ENCODE measurements at places on chromosomes 7 and 10.

GRCh38 chr10:125692601-125693523, 9.9 kb upstream of the TEX36 start:
- DNase-seq = no peak

DNA sequence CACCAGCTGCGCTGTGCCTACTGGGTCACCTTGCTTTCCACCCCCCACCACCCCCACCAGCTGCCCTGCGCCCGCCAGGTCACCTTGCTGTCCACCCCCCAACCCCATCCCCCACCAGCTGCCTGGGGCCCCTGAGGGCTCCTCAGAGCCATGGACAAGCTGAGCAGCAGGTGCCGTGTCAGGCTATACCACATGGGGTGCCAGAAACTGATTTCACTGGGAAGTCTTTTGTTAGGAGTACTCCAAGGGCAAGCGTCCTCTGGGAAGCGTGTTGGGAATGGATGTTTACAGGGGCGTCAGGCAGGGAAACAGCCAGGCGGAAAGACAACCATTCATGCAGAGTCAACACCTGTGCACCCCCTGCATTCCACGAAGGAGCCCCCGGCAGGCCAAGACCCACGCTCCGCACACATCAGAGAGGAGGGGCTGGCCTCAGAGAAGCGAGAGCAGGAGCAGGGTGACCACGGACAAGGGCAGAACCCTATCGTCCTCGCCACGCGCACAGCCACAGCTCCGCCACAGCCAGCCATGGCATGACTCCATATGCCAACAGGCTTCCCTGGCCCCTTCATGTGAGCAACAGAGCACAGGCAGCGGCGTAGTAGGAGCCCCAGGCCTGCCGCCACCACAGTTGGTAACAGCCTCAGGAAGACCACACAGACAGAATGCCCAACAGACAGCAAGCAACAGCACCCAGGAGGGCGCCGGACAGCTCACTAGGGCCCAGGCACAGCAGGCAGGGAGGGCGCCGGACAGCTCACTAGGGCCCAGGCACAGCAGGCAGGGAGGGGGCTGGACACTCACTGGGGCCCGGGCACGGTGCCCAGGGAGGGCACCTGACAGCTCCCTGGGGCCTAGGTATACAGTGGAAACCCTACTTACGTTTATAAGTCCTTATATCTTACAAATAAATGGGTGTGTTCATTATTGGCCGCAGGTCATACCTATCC, 180.8 kb downstream of the MAD1L1 start:
- no peak for DNase-seq

DNA sequence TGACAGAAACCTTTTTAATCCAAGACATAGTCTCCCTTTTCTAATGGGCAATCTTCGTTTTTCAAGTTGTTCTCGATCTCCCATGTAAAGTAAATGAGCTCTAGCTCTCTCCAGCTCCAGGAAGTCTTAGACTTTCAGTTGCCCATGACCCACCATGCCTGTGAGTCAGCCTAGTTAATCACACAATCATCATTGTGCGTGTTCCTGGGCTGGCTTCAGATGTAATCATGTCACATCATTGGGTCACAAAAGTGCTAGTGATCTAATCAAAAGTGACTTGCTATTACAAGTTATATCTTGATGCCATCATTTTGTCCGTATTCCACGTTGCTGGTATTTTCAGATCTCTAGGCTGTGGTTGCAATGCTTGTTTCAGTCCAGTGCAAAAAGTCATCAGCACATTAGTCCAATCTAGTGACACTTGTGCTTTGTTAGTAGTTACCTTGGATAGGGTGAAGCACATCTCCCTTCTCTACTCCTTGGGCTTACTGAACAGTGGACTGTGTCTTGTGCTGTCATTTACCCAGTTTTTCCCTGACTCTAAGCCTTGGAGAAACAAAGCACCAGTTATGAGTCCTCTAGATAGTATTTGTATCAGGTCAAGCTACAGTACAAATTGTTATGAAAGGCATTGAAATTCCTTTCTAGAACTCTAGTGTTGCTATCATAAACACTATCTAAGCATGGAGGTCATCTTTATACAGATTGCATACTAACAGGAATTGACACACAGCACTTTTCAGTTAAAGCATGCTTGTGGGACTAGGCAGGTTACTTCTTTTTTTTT, 316.6 kb downstream of the GFRA1 start:
- DNase-seq = no peak

DNA sequence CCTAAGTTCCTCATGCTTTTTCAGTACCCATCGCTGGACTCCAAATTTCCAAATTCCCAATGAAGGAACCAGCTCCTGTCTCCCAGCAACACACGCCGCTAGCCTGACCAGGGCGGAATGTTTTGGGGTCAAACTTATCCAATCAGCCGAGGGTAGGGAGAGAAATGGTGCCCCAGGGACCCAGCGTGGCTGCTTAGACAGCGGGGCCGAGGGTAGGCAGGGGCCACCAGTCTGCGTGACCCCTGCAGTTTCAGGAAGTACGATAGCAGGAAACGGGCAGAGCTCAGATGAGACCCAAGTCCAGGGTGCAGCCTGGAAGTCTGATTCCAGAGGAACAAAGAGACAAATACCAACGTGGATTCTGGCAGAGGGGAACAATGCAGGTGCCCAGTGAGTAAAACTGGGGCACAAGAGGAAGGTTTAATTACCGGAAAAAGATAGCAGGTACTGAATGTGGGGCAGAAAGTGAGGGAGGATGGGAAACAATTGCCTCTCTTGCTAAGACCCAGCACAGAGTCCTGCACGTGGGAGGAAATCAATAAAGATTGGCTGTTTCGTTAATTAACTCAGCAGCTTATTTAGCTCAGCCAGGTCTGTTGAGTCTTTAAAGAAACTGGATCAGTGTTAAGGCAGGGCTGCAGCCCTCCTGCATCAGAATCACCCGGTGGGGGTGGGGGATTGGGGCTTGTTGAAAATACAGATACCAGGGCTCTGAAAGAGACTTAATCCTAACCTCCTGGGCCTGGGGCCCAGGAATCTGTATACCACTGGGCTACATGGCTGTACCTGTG, 50.4 kb upstream of the NFE2L3 start:
- DNase-seq = no peak

DNA sequence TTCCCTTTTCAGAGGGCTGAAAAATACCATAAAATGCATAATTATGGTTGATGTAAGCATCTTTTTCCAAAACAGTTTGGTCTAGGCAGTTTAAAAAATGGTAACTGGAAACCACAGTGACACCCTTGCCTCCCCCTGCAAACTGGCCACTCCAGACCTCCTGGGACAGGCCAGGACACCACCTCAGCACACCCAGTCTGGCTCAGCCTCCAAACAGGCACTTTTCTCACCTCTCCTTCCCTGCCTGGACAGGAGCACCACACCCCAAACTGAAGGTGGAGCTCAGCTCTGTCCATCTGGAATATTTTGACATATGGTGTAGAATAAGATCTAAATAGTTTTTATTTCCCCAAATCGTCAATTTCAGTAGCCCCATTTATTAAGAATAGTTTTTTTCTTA, 78.5 kb downstream of the CDK14 start:
- no peak for DNase-seq

GRCh38 chr7:103915680-103916357, 73.6 kb downstream of the RELN start:
- no peak for DNase-seq

DNA sequence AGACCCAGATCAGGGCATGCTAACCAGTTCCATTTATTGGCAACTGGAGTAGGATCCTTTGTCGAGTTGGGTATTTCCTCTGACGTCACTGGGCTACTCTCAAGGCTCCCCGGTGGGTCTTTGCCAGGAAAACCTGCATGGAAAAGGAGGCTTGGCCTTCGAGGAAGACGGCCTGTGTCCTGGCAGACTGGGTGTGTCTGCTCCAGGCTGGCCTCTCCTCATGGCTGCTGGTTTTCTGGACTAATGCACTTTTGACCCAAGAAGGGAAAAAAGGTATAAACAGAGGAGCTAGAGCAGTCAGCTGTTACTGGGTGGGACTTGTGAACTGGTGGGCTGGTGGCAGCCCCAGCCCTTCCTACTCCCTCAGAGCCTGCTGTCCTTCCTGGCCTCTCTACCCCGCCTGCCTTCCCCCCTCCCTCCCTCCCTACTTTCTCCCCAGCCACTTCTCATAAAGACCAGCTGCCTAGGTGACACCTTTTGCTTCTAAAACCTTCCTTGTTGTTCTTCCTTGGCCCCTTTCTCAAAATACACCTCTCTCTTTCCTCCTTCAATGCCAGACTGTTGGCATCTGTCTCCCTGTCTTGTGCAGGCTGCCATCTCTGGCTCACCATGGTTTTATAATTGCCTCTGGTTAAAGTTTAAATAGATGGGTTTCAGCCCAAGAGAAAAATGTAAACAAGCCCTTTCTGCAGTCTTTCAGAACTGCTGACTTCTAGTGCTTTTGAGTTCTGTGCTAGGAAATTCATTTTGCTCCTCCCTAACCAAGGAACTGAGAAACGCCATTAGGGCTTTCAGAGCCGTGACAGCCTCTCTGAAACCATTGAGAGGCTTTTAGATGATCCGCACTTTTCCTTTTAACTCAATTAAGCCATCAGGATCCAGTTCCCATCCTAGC, 101.8 kb upstream of the MKLN1 start:
- DNase-seq = no peak

- no peak for DNase-seq
Measured at GRCh38 chr7:127897704-127898454, 133.4 kb downstream of the LRRC4 start.

DNA sequence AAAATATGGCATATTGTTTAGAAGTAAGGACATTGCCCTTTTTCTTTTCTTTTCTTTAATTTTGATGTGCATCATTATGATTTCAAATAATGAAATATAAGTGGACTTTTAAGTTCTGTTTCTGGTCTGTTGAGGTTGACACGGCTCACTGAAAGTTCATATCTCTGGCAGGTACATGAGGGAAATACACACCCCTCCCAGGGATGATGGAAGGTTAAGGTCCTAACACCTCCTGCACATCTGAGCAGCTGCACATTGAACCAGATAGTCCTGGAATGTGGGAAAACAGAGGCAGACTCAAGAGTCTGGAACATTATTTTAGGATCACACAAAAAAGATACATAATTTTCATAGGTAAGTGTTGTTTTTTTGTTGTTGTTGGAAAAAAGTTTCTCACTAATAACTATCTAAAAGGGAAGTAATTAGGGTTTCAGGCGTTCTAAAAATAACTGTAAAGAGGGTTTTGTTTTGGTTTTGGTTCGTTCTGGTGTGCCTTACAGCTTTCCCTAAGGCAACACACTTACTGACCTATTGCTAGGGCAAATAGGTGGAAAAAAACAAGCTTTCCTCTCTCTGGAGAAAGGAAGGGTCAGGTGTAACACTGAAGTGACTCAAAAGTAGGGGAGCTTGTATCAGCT, 201.2 kb upstream of the PRKCQ start:
- DNase-seq = no peak

GRCh38 chr7:4052130-4052529, 630.0 kb upstream of the FOXK1 start:
- DNase-seq = no peak

DNA sequence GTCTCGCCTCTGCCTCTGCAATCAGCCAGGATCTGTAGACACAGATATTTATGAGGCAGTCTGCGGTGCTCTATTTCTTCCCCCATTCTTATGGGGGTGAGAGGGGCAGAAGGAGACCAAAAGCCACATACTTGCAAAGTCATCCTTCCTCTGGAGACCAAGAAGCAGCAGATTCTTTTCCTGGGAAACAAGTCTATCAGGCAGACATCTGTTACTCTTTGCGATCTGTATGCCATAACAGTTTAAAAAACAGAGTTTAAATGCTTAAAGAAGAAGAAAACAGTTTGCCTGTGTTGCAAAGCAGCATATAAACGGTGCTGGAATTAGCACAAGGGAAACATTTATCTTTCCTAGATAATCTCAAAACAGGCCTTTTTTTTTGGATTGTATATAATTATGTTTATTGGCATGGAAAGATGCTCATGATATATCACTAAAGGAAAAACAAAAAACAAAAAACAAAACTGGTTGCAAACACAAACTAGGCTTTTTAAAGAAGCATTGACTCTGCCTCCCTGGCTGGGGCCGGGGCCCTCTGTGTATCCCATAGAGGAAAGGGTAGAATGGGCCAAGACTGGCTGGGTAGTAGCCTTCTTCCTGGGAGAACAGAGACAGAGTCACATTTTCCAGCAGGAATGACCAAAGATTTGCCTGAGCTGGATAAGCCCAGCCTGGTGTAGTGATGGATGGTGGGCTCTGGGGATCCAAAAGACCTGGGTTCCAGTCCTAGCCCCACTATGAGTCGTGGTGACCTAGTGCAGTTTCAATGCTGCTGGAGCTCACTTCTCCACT, 50.4 kb downstream of the RGS10 start:
- no peak for DNase-seq

DNA sequence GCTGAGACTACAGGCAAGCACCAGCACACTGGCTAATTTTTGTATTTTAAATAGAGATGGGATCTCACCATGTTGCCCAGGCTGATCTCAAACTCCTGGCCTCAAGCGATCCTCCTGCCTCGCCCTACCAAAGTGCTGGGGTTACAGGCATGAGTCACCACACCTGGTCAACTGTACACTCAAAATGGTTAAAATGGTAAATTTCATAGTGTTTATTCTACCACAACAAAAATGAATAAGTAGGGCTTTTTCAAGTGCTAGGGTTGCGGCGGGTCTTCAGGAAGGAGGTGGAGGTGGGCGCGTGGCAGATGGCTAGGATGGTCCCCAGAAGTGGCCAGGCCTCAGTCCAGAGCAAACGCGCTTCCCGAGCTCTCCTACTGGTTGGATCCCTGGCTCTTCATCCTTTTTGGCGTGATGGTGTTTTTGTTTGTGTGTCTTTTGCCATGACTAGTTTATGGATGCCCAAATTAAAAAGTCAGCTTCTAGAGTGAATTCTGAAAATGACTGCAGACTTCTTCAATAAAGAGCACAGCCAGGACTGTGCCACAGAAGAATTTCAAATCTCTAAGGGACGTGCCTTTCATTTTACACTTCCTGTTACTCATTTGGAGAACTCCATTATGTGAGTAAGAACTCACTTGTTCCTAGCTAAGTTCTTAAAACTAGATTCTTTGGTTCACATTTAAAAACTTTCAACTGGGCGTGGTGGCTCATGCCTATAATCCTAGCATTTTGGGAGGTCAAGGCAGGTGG, 73.9 kb downstream of the TMEM130 start:
- no peak for DNase-seq

DNA sequence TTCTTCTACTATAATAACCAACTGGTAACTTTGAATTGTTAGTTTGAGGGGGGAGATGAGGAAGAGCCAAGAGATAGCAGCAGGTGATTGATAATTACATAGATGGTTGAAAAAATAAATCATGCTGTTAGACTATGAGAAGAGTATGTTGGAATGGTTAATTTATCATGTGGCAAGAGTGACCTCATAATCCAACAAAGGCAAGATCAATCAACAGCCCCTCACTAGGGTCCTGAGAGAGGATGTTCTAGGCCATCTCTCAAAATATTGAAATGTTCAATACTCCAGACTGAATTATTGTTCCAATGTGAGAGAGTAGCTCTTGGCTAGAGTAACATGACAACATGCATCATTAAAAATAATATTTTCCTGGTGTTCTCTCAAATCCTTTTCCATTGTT, 67.9 kb downstream of the ADD3 start:
- no peak for DNase-seq

- no peak for DNase-seq
Measured at GRCh38 chr10:30897547-30897946, 134.1 kb downstream of the ZNF438 start.

GRCh38 chr10:12380999-12381398, 31.7 kb downstream of the CAMK1D start:
- DNase-seq = no peak

- DNase-seq = no peak
Measured at GRCh38 chr10:110613341-110613995, 30.7 kb upstream of the RBM20 start.

All from T-helper 17 cell (primary cell).